ENCODE measurements at places on chromosomes 12 and 14.

- no peak for DNase-seq
Measured at GRCh38 chr12:82862069-82862841, 175.5 kb downstream of the TMTC2 start.

GRCh38 chr12:124408822-124409517, 114.1 kb downstream of the RFLNA start:
- DNase-seq = no peak

DNA sequence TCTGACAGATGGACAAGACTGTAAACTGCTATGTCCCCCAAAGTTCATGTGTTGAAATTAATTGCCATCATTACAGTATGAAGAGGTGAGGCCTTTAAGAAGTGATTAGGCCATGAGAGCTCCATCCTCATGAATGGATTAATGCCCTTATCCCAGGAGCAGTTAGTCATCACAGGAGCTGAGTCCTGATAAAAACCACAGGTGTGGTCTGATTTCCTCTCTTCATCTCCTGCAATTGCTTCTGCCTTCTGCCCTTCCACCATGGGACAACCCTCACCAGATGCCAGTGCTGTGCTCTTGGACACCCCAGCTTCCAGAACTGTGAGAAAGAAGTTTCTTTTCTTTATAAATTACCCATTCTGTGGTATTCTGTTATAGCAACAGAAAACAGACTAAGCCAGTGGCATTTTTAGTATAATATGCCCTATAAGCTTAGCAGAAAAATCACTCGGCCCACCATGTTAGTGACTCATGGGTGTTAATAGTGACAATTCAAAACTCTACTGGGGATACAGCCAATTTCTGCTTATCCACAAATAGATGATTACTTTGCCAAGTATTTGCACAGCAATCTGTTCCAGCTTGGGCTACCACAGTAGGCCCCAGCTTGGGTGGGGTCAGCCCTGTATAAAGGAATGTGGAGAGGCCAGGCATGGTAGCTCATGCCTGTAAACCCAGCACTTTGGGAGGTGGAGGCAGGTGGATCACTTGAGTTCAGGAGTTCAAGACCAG, 129.0 kb upstream of the BCL2L14 start:
- DNase-seq = no peak

- DNase-seq = no peak
Measured at GRCh38 chr14:35855876-35856481, 29.8 kb downstream of the BRMS1L start.

DNA sequence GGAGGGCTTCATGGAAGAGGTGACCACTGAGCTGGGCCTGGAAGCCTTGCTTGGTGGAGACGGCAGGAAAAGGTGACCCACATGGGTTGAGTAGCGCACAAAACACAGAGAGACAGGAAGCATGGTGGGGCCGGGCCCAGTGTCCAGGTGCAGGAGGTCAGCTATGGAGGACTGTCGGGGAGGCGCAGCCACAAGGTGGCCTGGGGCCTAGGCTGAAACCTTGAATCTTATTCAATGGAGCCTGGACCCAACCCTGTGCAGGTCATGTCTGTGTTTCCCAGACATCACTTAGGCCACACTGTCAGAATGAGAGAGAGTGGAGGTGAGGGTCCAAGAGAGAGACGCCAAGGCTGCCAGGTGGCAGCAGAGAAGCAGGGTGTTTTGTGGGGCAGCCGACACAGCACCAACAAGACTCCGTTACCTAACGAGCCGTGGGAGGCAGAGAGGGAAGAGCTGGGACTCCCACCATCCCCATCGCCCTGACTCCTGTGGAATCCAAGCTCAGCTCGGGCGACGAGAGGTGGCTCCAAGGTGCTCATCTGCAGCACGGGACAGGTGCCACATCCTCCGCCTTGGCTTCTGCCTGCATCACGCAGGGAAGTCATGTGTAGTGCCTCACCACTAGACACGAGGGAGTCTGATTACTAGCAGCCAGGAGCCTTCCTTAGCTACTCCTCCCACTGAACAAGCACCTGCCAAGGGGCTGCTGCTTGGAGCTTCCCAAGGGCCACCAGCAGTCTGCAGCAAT, 38.7 kb downstream of the DEGS2 start:
- DNase-seq = no peak
